Psoas muscle (tissue), 8 donors: ENCODE measurements at places on chromosomes 6 and 20.

- no peak for DNase-seq
- H3K4me1 ChIP-seq = no peaks in the 10 kb centered on the region
- no peak overlapping the region for H3K4me3 ChIP-seq
- H3K27ac ChIP-seq = no peak overlapping the region
- no peaks in the 10 kb centered on the region for H3K36me3 ChIP-seq
Measured at GRCh38 chr20:4957187-4957586, 44.1 kb downstream of the SLC23A2 start.

DNA sequence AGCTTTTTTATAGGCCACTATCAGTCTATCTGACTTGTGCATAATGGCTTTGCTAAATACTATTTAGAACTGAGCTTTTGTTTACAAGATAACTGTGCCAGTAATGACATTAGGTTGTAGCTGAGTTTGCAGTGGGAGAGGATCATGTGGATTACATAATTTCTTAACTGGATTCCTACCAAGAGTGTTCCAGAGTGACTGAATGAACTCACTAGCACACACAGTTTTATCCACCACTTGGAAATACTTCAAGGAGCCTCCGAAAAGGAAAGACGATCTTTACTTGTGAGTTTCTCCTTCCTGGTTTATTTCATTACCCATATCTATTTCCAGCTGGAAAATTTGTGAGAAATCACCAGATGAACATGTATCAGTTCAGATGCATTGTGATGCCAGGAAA lies 10.9 kb upstream of the SYNE1 start:
- no peaks in the 10 kb centered on the region for H3K27me3 ChIP-seq
- H3K36me3 ChIP-seq = no peaks in the 10 kb centered on the region
- no peaks in the 10 kb centered on the region for H3K4me1 ChIP-seq
- no peak overlapping the region for H3K4me3 ChIP-seq
- H3K27ac ChIP-seq = no peak overlapping the region

- DNase-seq = no peak
- no peaks in the 10 kb centered on the region for H3K4me1 ChIP-seq
- H3K36me3 ChIP-seq = no peaks in the 10 kb centered on the region
- no peaks in the 10 kb centered on the region for H3K27me3 ChIP-seq
Measured at GRCh38 chr6:102895683-102896082, 1502.2 kb downstream of the GRIK2 start.

- H3K36me3 ChIP-seq = no peaks in the 10 kb centered on the region
- H3K4me1 ChIP-seq = no peaks in the 10 kb centered on the region
- no peak overlapping the region for H3K27ac ChIP-seq
- no peak for DNase-seq
- H3K4me3 ChIP-seq = no peak overlapping the region
Measured at GRCh38 chr6:63819831-63820230, 184.2 kb downstream of the PHF3 start.

GRCh38 chr6:46876126-46876525 lies 45.6 kb downstream of the ADGRF5 start:
- H3K27ac ChIP-seq = no peak overlapping the region
- DNase-seq = no peak
- H3K4me1 ChIP-seq = no peaks in the 10 kb centered on the region
- H3K27me3 ChIP-seq = peaks cover 14% of the 10 kb centered on the region
- no peak overlapping the region for H3K4me3 ChIP-seq
- no peaks in the 10 kb centered on the region for H3K36me3 ChIP-seq

DNA sequence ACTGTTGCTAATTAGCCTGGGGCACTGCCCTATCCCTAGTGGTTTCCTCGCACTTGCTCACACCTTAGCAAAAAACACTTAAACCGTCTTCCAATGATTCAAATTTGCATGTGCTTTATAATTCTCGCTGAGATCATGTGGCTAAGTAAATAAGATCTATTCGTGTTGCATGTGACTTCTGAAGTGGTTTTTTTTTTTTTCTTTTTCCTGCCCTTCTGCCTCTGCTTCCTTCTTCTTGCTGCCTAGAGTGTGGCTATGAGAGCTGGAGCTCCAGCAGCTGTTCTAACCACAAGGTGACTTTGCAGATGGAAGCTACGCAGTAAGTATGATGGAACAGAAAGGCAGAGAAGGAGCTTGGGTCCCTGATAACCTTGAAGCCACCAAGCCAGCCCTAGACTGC lies 36.5 kb downstream of the SULF2 start:
- no peak overlapping the region for H3K27ac ChIP-seq
- H3K27me3 ChIP-seq = peaks cover 3% of the 10 kb centered on the region
- no peaks in the 10 kb centered on the region for H3K36me3 ChIP-seq
- H3K4me1 ChIP-seq = no peaks in the 10 kb centered on the region

DNA sequence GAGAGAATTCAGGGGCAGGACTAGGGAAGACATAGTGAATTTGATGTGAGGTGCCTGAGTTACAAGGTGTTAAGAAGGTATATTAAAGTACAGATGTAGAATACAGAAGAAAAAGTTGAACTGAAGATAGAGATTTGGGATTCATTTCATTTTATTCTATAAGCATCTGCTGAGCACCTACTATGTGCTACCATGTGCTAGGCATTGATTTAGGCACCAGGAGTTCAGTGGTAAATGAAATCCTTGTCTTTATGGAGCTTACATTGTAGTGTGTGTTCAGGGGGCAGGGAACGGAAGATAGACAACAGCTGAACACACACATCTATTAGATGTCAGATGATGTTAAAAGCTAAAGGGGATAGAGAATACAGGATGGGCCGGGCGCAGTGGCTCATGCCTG lies 2.8 kb downstream of the RSPH9 start:
- no peak for DNase-seq
- H3K27ac ChIP-seq = no peak overlapping the region
- H3K36me3 ChIP-seq = no peaks in the 10 kb centered on the region

DNA sequence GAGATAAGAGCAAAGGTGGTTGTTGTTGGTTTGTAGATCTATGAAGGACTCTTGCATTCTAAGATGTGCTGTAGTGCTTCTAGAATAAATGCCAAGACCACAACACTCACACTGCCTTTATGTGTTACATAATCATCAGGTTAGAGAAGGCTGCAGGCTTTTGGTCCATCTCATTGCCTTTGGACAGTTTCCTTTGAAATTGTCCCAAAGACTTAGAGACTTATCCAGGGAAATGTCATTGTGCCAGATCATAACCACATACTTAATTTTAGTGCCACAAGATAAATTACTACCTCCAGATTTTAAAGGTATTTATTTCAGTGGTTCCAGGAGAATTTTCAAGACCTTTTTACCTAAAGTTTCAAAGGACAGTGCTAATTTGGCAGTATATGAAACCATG lies 666.6 kb upstream of the CITED2 start:
- no peak for DNase-seq
- no peak overlapping the region for H3K4me3 ChIP-seq
- peaks cover 16% of the 10 kb centered on the region for H3K4me1 ChIP-seq
- H3K36me3 ChIP-seq = no peaks in the 10 kb centered on the region
- no peaks in the 10 kb centered on the region for H3K27me3 ChIP-seq

- H3K4me3 ChIP-seq = peak overlapping the region; percentile 64
- H3K36me3 ChIP-seq = no peaks in the 10 kb centered on the region
Measured at GRCh38 chr20:47784599-47785310, 526 bp downstream of the SULF2 start.

DNA sequence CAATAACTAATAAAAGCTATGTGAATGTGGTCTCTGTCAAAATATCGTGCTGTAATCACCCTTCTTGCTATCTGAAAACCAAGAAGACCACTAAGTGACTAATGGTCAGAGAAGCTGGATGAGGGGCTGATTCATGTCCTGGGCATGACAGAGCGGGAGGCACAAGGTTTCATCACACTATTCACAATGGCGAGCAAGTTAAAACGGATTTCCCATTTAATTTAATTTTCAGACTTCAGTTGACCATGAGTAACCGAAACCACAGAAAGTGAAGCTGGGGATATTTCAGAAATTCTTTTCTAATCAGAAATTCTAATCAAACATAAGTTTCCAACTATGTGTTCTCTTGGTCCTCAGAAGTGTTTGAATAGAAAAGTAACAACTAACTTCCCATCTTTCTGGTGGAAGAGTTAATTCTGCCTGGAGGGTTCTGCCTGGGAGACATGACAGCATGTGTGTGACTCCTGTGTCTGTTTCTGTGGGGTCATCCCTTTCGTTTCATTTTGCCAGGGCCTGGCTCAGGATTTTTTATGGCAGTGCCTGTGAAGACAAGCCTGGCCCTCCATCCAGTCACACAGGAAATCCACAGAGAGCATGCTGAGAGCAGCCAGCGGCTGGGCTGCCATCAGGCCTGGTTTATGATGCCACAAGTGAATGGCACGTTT lies 98.9 kb downstream of the FAM120B start:
- H3K27ac ChIP-seq = no peak overlapping the region
- no peak overlapping the region for H3K4me3 ChIP-seq
- no peaks in the 10 kb centered on the region for H3K4me1 ChIP-seq
- DNase-seq = no peak
- no peaks in the 10 kb centered on the region for H3K27me3 ChIP-seq

- no peaks in the 10 kb centered on the region for H3K27me3 ChIP-seq
- DNase-seq = no peak
- no peak overlapping the region for H3K4me3 ChIP-seq
- no peaks in the 10 kb centered on the region for H3K36me3 ChIP-seq
Measured at GRCh38 chr20:44730441-44730840, 15.2 kb upstream of the KCNK15 start.

- no peaks in the 10 kb centered on the region for H3K27me3 ChIP-seq
- H3K36me3 ChIP-seq = no peaks in the 10 kb centered on the region
- no peak for DNase-seq
- H3K27ac ChIP-seq = no peak overlapping the region
Measured at GRCh38 chr6:157865249-157865648, 42.2 kb downstream of the SNX9 start.

DNA sequence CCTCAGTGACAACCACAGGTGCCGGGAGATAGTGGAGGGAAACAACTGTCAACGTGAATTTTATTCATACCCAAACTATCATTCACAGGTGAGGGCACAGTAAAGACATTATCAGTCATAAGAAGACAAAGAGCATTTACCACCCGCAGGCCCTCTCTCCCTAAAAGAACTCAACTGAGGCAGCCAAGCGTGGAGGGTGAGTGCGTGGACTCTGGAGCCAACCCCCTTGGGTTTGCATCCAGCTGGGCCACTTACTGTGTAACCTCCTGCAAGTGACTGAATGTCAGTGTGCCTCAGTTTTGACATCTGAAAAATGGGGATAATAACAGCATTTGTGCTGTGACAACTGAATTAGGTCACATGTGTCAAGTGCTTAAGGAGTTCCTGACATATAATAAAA lies 70.6 kb upstream of the KCNK16 start:
- no peak overlapping the region for H3K4me3 ChIP-seq
- no peaks in the 10 kb centered on the region for H3K4me1 ChIP-seq
- DNase-seq = no peak
- H3K36me3 ChIP-seq = no peaks in the 10 kb centered on the region
- H3K27ac ChIP-seq = no peak overlapping the region
- no peaks in the 10 kb centered on the region for H3K27me3 ChIP-seq

GRCh38 chr20:52268184-52268749 lies 76.7 kb upstream of the ZFP64 start:
- H3K4me3 ChIP-seq = no peak overlapping the region
- no peaks in the 10 kb centered on the region for H3K4me1 ChIP-seq
- H3K27ac ChIP-seq = no peak overlapping the region
- no peaks in the 10 kb centered on the region for H3K27me3 ChIP-seq
- no peak for DNase-seq

GRCh38 chr6:26367114-26367513 lies 2.1 kb downstream of the BTN3A2 start:
- peaks cover 15% of the 10 kb centered on the region for H3K4me1 ChIP-seq
- no peak overlapping the region for H3K4me3 ChIP-seq
- H3K27me3 ChIP-seq = no peaks in the 10 kb centered on the region
- no peak for DNase-seq
- no peak overlapping the region for H3K27ac ChIP-seq

DNA sequence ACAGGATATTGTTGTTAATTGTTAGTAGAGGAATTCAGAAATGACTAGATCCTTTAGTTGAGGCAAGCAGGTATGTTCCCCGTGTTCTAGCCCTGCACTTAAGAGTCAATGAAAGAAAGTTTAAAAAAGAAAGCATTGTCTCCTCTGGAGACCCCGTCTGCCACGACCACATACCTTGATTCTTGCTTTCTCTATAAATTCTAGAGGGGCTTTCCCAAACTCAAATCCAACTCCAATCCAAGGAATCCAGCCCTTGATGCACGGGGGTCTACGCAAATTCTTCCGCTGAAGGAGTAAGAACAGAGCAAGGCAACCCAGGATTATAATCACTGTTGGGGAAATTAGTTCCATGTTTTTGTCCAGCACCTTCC lies 401 bp downstream of the CYP39A1 start:
- H3K4me1 ChIP-seq = peaks cover 16% of the 10 kb centered on the region
- H3K36me3 ChIP-seq = no peaks in the 10 kb centered on the region
- H3K27ac ChIP-seq = peak overlapping the region; percentile 90

DNA sequence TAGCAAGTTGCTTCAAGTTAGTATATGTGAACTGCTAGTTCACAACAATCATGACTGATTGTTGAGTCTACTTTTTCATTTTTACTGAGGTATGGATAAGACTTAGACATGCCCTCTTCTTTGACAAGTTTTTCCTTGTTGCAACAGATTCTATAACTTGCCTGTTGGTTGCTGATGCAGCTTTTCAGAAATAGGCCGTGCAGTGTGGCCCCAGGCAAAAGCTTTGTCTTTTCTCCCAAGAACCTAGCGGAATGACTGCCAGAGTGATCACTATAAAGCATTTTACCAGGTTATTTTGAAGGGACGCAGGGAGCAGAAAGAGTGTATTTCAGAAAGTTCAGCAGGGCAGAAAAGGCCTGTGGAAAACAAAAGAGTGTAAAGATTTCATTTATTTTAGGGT lies 16.0 kb downstream of the HECA start:
- H3K4me3 ChIP-seq = no peak overlapping the region
- no peak for DNase-seq
- H3K27ac ChIP-seq = no peak overlapping the region
- H3K27me3 ChIP-seq = no peaks in the 10 kb centered on the region

DNA sequence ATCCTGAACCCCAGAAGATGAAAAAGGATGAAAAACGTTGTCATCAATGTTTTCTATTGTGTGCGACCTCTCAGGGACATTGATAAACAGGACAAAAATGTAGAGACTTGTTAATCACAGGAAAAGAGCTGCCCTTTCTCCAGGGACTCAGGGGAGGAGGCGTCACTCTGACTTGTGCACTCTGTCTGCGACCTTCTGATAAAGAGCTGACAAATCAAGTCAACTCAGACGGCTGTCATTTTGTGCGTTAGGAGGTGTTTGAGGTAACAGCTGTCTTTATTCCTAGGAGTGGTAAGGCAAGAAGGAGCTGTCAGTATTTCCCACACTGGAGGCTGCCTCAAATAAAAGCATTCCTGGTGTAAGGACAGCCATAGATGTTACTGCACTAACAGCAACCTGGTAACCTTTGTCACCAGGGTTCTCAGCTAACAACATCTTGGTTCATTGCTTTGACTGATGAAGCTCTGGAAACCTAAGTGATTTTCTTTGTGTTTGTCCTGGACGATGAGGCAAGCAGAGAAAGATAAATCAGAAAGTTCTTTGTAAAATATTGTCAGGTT lies 38.6 kb upstream of the NXT1 start:
- no peaks in the 10 kb centered on the region for H3K36me3 ChIP-seq
- H3K27me3 ChIP-seq = no peaks in the 10 kb centered on the region
- no peaks in the 10 kb centered on the region for H3K4me1 ChIP-seq
